Stimulated activated CD4-positive, alpha-beta T cell treated with anti-CD3 and anti-CD28 coated beads, Interleukin-4, amount 100 ng/mL, for 24 hours (primary cell): ENCODE measurements at places on chromosomes 5 and 9.

GRCh38 chr9:39587844-39588499, 232.5 kb downstream of the SPATA31A1 start:
- no peak for DNase-seq

GRCh38 chr9:131971482-131972074, 108.1 kb downstream of the MED27 start:
- no peak for DNase-seq

DNA sequence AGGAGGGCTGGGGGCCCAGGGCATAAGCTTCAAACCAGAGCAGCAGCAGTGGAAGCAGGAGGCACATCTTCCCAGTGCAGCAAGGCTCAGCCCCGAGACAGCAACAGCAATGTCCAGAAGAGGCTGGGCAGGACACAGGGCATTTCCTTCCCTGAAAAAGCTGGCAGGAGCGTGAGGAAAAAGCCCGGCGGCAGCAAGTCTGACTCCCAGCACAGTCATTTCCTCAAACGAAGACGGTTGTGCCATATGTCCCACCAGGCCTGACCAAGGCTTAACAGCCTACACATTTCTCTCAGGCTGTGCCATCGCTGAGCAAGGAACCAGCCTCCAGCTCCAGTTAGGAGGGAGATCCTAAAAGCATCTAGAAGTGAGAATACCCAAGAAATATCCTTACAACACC, 74.5 kb downstream of the APTX start:
- DNase-seq = no peak

- DNase-seq = no peak
Measured at GRCh38 chr5:148425808-148426207, 42.0 kb downstream of the FBXO38 start.
